ENCODE measurements at places on chromosomes 3 and 15.

DNA sequence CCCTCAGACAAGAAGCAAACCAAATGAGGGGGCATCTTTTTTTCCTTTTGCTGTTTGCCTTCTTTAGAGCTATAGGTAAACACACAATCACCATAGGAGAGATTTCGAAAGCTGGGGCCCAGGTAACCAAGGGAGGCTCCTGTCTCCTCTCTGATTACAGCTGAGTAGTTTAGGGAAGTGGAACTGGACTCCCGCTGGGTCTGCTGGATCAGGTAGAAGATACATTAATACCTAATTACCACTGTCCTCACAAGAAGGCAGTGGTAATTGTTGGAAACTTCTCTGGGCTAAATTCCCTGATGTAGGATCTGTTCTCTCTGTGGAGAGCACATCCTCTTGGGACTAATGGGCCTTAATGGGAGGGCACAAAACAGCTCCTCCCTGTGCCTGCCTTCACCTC is 32.7 kb downstream of the HDC start:
- DNase-seq: no peak

GRCh38 chr15:51585986-51586385 is 36.6 kb downstream of the DMXL2 start:
- no peak for DNase-seq

- no peak for DNase-seq
Measured at GRCh38 chr15:62447742-62448141, 282.7 kb upstream of the C2CD4B start.

DNA sequence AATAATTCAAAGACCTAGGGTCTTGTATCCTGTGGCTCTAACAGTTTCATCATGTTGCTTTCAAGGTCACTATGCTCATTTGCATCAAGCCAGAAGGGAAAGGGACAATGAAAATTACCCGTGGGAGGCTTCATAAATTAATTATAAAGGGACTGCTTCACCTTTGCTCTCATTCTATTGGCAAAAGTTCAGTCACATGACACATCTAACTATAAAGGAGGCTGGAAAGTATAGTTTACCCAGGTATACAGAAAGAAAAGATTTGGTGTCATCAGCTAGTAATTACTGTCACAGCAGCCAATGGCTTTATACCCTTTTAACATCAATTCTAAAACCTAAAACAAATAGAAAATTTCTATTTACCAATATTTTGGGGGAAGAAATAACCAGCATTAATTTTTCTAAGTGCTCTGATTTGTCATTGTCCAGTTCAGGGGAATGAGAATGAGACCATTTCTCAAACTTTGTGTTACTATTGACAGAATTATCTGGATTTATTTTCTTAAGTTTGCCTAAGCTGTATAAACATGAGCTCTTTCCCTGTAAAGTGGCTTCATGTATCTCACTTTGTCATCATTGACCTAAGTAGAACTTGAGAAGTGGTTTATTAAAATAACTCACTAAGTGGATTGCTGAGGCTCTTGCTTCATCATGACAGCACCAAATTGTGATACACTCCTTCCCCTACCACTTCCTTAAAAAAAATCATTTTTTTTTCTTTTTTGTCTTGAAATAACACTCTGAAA is 257.7 kb upstream of the PEX5L start:
- no peak for DNase-seq

GRCh38 chr3:108124337-108125152 is 33.7 kb upstream of the CD47 start:
- DNase-seq: no peak

- DNase-seq: no peak
Measured at GRCh38 chr15:89067751-89068150, 20.5 kb upstream of the ABHD2 start.

DNA sequence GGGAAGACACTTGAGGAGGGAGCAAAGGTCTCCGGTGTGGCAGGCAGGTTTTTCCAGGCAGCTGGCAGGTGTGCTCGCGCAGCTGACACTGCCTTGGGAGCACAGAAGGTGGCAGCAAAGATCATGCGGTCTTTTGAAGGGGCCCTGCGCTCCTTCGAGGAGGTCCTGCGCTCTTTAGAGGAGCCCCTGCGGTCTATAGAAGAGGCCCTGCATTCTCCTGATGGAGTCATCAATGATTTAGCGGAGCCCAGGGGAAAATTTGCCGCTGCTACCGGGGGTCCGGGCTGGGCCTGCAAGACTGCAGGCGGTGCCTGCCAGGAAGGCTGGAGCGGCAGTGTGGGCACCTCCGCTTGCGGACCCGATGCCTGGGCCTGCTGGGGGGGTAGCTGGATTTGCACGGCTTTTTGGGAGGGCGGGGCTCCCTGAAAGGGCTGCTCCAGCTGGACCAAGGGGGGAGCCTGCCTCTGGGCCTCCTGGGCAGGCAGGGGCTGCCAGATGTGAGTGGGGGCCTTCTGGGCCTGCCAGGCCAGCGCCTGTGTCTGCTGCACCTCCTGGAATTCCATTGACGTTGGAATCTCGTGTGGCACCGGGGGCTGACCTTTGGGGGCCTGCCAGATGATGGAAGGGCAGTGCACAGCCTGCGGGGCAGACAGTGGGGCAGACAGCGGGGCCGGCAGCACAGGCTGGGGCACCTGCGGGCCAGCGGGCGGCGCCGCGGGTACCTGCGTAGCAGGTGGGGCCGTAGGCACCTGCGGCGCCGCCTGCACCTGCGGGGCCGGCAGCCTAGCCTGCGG is 2.1 kb downstream of the MAGEL2 start:
- no peak for DNase-seq

DNA sequence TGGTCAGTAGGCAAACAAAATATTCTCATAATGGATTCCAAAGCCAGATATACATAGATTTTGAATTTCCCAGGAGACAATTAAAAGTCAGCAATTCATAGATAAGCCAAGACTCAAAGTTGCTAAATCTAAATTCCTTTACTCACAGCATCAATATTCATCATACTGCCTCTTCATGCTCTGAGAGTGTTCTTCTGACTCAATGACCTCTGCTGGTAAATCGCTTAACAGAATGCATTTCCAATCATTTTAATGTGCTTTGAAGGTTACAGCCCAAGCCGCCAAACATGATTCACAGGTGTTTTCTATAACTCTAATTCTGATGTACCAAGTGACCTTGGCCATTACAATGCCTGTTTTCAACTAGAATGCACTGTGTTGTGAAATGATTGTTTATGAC is 24.2 kb upstream of the SLC4A7 start:
- no peak for DNase-seq

DNA sequence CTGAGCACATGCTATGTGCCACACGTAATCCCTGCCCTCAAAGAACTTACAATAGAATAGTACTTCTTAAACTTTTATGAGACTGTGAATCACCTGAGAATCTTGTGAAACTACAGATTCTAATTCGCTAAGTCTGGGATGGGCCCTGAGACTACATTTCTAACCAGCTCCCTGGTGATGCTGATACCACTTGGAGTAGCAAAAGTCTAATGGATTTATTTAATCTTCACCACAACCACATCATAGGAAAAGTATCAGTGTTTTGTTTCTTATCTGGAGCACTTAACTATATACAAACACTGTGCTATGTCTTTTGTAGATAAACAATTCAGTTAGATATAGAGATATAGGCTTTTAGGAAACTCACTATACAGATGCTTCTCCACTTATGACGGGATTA is 23.8 kb upstream of the TCF12 start:
- no peak for DNase-seq

DNA sequence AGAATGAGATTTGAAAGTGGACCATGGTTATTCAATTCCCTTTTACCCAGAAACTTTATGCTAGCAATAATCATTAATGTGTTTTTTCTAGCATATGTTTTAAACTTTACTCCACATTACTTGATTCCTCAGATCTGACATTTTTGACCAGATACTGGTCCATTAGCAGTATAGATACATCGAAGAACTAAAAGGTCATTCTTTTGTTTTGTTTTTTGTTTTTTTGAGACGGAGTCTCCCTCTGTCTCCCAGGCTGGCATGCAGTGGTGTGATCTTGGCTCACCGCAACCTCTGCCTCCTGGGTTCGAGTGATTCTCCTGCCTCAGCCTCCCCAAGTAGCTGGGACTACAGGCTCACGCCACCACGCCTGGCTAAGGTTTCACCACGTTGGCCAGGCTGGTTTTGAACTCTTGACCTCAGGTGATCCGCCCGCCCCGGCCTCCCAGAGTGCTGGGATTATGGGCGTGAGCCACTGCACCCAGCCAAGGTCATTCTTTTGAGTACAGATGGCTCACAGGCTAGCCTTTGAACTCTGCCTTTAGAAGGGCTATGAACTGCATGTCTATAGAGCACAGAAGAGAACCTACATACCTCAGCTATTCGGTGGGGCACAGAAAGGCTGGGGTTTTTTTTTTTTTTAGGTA is 28.6 kb downstream of the CHP1 start:
- DNase-seq: no peak

- no peak for DNase-seq
Measured at GRCh38 chr3:61813636-61814035, 252.3 kb downstream of the PTPRG start.

All from nucleus accumbens (tissue), 56 donors.